ENCODE measurements at places on chromosomes 13 and 19.
A peak's percentile ranks its signal among the peaks of the same experiment; 100 is the strongest.

GRCh38 chr19:10517361-10517759, at the start of gene S1PR5:
TSS of gene S1PR5 (minus strand) at chr19:10517447. CDS start at chr19:10515011, 2,436 bp downstream.
- DNase-seq = no peak

DNA sequence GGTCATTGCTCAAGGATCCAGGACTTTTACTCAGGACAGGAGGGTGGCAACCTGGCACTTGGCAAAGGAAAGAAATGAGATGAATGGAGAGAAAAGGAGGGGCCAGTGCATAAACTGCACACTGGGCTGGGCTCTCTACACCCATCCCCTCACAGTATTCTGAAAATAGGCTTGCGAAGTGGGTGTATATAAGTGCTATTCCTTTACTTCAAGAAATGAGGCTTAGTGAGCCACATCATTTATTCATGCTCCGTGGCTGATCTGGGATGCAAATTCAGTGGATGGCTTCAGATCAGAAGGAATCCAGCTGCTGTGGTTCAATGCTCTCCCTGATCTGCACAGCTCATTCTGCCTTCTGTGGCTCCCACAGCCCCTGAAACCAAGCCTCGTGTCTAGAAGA, 297.7 kb downstream of the UQCRFS1 start:
- no peak for DNase-seq

- DNase-seq = peak; percentile 63
Measured at GRCh38 chr19:35693835-35694599, 10.3 kb upstream of the ZBTB32 start.

DNA sequence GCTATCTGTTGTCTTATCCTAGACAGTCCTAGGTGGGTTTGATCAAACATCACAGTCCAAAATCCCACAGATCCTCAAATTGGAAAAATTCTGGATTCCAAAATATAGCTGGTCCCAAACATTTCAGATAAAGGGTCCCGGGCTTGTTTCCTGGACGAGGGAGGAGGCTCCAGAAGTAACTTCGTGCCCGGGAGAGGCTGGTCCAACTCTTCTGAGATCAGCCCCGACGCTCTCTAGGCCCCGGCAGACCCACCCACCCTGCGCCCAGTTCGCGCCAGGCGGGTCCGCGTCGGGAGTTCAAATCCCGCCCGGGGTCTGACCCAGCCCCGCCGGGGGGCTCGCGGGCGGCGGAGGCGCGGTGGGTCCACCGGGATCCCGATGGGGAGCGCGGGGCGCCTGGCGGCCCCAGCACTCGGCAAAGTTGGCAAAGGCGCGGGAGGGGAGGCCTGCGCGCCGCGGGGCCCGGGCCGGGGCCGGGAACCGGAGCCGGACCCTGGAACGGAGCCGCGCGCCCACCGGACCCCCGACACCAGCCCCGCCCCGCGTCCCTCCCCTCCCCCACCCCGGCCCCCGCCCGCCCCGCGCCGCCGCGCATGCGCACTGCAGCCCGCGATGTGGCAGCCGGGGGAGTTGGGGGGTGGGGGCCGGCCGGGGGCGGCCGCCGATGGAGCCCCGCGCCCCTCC, 513 bp downstream of the MIER2 start:
- DNase-seq = no peak

- DNase-seq = no peak
Measured at GRCh38 chr13:63517371-63517770, 2101.7 kb upstream of the PCDH20 start.

GRCh38 chr19:45477186-45477585, 9.4 kb downstream of the FOSB start:
- DNase-seq = no peak

DNA sequence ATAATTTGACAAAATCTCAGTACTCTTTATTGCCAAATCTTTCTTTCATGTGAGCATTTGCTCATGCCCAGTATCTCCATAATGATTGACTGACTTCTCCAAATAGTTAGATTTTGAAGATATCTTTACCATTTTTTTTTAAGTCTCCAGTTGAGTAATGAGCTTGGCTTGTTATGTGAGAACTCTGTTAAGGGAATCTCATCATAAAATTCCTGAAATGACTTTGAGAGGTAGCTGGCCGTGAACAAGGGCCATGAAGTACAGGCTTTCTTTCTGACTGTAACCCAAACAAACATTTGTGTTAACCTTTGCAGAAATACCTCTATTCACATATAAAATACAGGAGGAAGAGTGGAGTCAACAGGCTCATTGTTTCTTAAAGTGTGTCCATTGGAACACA, 449.7 kb downstream of the IRS2 start:
- no peak for DNase-seq

- peak; percentile 25 for DNase-seq
Measured at GRCh38 chr19:49427855-49428546, 2.8 kb downstream of the GFY start.

- DNase-seq = no peak
Measured at GRCh38 chr13:94020833-94021232, 458.6 kb downstream of the DCT start.

- DNase-seq = no peak
Measured at GRCh38 chr19:15532779-15533521, 24.6 kb downstream of the CYP4F22 start.

DNA sequence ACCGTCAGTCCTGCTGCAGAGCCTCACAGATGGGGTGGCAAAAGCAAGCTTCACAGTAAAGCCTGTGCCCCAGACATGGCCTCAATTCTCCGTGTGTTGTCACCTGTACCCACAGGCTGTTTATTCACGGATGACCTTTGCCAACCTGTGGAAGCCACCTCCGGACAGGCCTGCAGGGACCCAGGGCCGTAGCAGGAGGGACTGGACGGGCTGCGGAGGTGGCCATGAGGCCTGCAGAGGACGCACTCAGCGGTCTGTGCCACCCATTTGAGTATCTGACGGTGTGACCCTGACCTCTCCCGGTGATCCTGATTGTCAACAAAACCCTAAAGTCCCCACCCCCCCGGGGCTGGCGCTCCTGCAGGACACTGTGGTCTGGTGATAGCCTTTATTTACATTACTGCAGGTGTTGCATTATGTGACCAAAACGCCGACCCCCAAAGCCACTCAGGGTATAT, 7.8 kb upstream of the KLF16 start:
- no peak for DNase-seq

DNA sequence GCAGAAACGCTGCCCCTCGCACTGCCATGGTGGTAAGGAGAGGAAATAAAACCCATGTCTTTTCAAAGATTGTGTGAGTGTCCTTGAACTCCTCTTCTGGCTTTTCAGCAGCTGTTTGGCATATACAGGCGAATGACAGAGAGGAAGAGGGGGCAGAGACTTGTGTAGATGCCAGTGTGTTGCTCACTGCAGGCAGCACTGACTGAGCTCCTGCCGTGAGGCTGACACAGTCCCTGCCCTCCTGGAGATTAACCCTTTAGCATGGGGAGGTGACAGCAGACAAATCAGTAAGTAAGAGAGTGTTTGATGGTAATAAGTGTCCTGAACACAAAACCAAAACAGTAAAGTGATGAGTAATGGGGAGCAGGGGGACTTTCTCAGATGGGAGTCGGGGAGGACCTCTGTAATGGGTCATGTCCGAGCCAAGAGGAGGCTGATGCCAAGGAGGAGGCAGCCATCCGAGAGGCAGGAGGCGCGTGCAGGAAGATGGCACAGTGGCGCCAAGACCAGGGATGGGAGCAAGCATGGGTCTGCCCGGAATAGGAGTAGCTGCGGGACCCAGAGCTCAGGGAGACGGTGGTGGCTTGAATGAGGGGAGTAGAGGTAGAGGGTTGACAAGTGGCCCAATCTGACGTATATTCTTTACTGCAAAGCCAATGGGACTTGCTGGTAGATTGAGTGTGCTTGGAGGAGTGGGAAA, 182.2 kb downstream of the FOXO1 start:
- DNase-seq = no peak

- DNase-seq = peak; percentile 96
Measured at GRCh38 chr19:55452749-55453346, 8.6 kb downstream of the ISOC2 start.

DNA sequence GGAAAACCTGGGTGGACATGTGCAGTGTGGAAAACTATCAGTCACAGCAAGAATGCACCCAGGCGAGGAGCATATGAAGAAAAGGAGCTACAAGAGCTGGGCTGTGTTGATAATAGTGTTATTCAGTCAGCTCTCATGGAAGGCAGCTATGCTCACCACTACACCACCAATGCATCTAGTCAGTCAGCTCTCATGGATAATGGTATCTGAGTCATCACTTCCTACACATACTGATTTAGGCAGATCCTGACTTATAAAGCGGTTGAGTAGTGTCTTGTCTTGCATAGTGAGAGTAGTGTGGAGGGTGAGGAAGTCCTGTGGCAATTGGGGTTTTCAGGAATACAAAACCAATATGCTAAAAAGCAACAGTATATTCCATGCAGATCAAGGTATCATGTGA, 9.1 kb upstream of the ZNF160 start:
- DNase-seq = no peak

DNA sequence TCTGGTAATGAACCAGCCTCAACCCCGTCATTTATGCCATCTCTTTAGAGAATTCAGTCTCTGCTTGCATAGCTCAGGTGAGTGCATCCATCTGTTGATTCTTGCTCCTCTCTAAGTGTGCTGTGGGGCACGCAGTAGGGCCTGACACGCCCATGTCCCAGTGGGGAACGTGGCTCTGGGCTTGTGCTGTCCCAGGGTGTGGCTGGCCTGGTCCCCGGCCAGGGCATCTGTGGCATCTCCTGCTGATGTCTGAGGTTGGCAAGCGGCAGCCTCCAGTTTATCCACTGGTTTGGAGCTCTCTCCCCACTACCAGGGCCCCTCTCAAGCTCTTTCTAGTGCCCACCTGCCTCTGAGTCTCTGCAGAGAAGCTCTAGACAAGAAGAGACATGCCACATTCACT, 146.6 kb upstream of the GJB6 start:
- no peak for DNase-seq

DNA sequence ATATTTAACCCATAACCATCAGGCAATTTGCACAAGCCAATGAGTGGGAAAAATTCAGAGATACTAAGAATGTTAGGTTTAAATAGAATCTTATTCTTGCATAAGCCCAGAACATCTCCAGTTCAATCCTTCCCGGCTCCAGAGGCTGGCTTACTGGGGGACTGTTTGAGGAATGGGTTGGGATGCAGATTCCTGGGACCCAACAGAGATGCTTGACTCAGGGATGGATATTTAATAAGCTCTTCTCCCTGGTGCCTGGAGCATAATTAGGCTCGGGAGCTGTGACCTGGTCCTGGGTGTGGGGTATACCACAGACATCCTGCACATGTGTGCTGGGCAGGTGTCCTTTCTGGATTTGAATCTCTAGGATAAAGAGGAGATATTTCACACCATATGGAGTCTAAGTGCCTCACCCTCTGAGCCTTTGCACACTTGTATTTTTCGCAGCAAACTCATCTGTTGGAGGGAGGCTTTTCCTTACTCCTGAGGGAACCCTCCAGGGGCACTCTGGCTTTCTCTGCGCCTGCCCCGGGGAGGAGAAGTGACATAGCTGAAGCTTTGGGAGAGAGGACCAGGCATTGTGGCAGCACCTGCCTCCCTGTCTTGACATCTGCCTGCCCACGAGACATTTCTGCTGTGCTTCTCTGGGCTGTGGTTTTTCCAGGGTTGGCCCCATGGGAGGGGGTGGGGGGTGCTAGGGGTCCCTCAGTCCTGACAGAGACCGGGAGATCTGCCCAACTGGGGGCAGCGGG, 36.1 kb upstream of the ANKRD10 start:
- no peak for DNase-seq

GRCh38 chr13:100297413-100297812, 208.5 kb downstream of the PCCA start:
- DNase-seq = no peak

GRCh38 chr19:48795685-48796070, 15.2 kb downstream of the BCAT2 start:
- DNase-seq = no peak

DNA sequence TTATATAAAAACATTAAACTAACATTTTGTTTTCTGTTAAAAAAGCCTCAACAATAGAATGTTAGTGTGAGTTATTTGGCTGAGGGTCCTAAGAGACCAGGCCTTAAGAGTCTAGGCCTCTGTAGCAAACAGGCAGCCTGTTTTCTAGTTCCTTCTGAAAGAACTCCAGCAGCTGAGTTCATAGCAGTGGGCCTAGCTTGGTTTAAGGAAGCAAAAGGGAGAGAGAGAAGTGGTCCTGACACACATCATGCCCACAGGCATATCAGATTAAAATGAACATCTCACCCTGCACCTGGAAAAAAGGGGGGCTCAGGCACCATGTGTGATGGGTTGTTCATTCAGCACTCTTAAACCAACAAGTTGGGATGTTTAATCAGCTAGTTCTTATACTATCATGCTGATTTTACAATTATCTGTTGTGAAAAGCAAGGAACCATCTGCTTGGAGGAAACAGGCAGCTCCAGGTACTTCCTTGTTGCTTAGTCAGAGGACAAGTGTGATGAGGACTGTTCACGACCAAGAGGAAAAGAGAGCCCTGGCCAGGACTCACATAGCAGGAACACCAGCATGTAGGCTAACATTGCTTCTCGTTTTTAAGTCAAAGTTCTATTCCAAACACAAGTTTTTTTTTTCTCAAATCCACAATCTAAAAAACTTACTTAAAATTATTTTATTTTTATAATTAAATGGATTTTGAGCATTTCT, 81.3 kb upstream of the FRY start:
- no peak for DNase-seq

- no peak for DNase-seq
Measured at GRCh38 chr19:5260381-5260967, 80.1 kb downstream of the PTPRS start.

DNA sequence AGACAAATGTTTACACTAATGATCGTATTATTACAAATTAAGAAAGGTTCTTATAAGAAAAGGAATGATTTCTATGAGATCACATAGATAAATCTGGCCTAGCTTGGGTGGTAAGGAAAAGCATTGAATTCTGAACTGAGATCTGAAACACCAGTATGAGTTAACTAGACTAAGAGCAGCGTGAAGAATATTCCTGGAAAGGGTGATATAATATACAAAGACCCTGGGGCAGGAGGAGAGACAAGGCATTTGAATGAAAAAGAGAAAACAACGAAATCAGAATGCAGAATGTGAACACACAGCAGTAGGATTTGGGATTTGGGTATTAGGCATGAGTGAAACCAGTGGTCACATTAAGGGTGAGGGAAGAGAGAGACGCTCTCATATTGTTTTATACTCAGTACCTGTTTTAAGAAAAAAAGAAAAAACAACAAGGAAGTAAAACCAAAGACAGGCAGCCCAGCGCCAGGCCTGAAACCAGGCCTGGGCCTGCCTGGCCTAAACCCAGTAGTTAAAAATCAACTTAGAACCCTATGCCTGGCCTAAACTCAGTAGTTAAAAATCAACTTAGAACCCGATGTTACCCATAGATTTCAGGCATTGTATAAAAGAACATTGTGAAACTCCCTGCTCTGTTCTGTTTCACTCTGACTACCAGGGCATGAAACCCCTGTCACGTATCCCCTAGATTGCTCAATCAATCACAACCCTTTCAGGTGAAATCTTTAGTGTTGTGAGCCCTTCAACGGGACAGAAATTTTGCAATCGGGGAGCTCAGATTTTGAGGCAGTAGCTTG, 287.1 kb downstream of the ITGBL1 start:
- DNase-seq = no peak

DNA sequence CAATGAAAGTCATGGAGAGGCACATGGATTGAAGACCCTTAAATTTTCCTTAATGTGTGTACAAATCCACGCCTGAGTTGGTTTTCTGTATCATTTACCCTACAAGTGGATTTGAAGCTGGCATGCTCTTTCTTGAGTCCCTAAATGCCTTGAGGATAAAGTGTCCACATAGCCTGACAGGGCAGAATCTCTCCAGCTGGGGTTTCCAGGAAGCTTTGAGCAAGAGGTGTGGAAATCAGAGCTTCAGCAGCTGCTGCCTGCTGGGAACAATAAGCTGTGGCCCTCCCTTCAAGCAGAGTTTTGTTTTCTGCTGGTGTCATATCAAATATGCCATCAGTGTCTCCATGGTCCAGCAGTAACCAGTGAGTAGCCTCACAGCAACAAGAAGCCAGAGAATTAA, 120.3 kb upstream of the SERTM1 start:
- peak; percentile 89 for DNase-seq

- no peak for DNase-seq
Measured at GRCh38 chr19:51994048-51994644, 7.5 kb upstream of the ZNF350 start.
